ENCODE measurements at places on chromosomes 3 and 15. TPM values are rescaled to one million over a fixed set of nuclear protein-coding genes. Genes with fewer than 3 reads are reported as not detected.

The INKA1 gene
- total RNA-seq, result 2.7 TPM

The FRMD5 gene
- 1.2 TPM for total RNA-seq

The CASR gene
- total RNA-seq, result 0.04 TPM

DNA sequence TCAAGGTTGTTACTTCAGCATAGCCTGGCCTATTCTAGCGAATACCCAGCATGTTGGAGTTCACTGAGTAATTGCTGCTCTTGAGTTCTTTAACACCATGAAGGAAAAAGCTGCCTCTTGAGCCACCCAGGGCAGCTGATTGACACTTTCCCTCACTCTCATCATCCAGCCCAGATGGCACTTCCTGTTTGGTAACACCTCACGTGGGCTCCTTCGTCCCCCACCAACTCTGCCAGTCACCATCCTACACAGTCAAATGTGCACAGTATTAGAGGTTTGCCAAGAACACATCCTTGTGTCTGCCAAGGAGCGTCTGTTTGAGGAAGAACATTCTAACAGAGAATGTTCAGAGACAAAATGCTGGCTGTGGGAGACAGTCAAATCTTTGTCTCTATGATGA, 266.3 kb downstream of the RPLP1 start:
- H3K4me1 ChIP-seq, result no peaks in the 10 kb centered on the region
- no peaks in the 10 kb centered on the region for H3K36me3 ChIP-seq
- H3K27me3 ChIP-seq, result no peaks in the 10 kb centered on the region
- H3K27ac ChIP-seq, result no peak overlapping the region
- no peak overlapping the region for H3K4me3 ChIP-seq

GRCh38 chr15:23574742-23575141, 9.3 kb downstream of the MKRN3 start:
- no peak overlapping the region for H3K4me3 ChIP-seq
- H3K27me3 ChIP-seq, result peaks cover under 1% of the 10 kb centered on the region
- no peak for ATAC-seq
- H3K36me3 ChIP-seq, result no peaks in the 10 kb centered on the region
- no peaks in the 10 kb centered on the region for H3K4me1 ChIP-seq
- H3K27ac ChIP-seq, result no peak overlapping the region
